ENCODE measurements at places on chromosomes 7 and 10.

DNA sequence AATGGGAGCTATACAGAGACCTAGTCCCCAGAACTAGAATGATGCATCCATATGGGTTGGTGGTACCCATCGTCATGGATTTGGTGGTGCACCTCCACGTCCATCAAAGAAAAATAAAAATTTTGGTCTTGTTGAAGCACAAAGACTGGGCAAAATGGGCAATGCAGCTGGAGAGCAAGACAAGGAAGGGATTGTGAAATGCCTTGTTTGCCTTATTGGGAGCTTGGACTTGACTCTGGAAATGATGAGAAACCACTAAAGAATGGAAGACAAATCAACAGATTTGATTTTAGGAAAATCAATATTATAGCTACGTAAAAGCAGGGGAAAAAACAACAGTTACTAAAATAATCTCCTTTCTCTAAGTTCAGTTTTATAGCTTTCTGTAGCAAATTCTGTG is 150.9 kb downstream of the CPED1 start:
- no peak for DNase-seq

DNA sequence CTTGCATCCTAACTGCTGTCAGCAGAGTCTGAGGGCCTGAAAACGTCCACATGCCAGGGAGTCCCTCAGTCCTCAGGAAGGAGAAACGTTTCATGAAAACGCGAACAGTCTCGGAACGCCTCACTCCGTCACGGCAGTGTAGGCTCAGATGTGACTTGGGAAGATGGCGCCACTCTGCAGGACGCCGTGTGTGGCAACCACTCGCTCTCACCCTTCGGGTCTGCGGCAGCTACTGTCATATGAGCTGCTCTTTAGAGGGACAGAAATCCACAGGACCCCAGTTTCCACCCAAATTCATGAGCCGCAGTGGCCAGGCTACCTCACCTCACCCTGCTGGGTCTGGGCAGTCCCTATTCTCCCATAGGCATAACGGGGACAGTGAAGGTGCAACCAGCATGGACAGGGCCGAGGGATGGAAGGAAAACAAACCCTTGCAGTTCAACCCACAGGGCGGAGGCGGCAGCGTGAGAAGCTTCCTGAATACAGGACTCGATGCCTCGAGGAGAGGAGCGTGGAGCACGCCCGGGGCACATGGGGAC is 438.3 kb downstream of the DNAJB6 start:
- no peak for DNase-seq

DNA sequence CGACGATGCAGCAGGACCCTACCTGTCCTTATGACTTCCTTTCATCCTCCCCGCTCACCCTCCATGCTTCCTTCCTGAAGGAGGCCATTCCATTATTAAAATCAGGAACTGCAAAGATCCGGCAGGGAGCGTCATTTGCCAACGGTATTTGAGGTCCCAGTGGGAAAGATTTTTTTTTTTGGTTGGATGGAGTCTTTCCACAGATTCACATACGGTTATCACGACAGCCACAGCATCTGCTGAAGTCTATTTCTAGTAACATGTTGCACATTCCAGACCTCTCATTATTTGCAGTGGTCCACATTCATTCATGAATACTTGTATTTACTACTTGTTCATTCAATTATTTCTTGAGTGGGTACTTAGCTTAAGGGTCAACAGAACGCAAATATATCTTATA is 94.7 kb upstream of the LYZL2 start:
- no peak for DNase-seq

GRCh38 chr10:31347705-31348104 is 28.7 kb downstream of the ZEB1 start:
- DNase-seq = no peak

DNA sequence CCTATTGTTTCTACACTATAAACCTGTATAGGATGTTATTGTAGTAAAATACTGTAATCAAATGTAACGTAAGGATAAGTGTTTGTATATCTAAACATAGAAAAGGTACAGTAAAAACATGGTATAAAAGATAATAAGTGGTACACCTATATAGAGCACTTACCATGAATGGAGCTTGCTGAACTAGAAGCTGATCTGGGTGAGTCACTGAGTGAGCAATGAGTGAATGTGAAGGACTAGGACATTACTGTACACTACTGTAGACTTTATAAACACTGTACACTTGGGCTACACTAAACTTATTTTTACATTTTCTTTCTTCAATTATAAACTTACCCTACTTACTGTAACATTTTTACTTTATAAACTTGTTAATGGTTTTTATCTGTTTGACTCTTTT is 732.9 kb upstream of the LRRN3 start:
- DNase-seq = no peak

GRCh38 chr10:31143331-31143935 is 111.8 kb upstream of the ZNF438 start:
- no peak for DNase-seq

- DNase-seq = no peak
Observed at GRCh38 chr7:149067869-149068268, 22.6 kb downstream of the ZNF786 start.
